ENCODE measurements at places on chromosomes 1 and 21. TPM values are rescaled to one million over a fixed set of nuclear protein-coding genes. Genes with fewer than 3 reads are reported as not detected.

DNA sequence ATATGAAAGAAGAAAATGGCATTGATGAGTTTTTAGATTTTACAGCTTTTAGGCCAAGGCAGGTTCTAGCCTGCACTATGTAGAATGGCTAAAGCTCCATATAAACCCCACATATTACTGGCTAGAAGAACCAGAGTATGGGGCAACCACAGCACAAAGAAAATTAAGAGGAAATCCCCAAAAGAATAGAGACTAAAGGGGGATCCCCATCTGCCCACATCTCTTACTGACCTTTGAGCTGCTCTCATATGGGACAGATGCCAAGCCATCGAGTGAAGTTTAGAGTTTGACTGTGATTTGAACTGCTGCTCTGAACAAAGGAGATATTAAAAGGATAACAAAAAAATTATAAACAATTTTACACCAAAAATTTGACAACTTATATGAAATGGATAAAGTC, 102.2 kb upstream of the HAO2 start:
- no peak for DNase-seq

GRCh38 chr1:63817152-63817667, 43.4 kb downstream of the ROR1 start:
- no peak for DNase-seq

- no peak for DNase-seq
These were observed 27.7 kb downstream of the DSTYK start for GRCh38 chr1:205183676-205184335.

- DNase-seq: no peak
These were observed 28.1 kb downstream of the IL23R start for GRCh38 chr1:67194209-67194863.

DNA sequence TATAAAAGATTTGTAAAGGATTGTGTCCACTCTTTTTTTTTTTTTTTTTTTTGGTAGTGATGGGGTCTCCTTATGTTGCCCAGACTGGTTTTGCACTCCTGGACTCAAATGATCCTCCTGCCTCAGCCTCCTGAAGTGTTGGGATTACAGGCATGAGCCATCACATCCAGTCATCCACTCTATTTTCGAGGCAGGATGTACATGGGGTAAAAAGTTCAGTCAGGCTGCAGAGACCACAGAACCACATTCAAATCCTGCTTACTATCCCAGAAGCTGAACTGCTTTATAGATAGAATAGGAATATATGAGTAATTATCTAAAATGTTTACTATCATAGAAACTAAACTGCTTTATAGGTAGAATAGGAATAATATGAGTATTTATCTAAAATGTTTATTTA, 26.0 kb upstream of the KCNK2 start:
- no peak for DNase-seq

- no peak for DNase-seq
These were observed 19.0 kb upstream of the MFN2 start for GRCh38 chr1:11961230-11961629.

- DNase-seq: no peak
These were observed 7.3 kb downstream of the FTCD start for GRCh38 chr21:46148106-46148505.

DNA sequence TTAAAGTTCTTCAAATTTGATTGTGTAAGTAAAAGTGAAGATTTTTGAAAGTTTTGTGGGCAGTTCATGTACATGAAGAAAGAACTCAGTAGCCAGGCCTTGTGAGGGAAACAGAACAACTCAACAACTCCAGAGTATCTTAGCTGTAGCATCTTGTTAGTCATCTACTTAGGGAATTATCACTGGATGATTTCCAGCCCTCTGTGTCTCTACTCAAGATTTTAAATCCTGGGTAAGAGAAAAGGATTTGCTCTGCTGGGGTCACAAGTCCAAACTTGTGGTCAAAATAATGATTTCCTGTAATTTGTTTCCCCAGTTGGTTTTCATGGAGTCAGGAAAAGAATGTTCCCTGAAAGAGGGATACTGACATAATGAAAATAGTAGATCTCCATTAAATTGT, 8.2 kb downstream of the OR10T2 start:
- DNase-seq: no peak

DNA sequence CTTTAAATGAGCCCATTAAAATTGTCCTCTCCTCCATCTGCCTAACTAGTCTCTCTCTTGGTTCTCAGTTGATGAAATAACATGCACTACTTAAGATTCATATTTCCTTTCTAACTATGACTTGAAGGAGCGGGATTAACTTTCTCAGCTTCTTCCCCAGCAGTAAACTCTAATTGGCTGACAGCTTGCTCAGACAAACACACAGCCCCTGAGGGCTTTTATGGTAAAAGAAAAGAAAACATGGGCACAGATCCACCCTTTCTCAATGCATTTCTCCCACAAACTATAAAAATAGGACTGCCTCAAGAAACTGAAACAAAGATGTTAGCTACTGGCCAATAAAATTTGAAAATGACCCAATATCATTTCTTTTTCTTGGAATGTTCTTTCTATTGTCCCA, 703.1 kb downstream of the ADGRL2 start:
- no peak for DNase-seq

DNA sequence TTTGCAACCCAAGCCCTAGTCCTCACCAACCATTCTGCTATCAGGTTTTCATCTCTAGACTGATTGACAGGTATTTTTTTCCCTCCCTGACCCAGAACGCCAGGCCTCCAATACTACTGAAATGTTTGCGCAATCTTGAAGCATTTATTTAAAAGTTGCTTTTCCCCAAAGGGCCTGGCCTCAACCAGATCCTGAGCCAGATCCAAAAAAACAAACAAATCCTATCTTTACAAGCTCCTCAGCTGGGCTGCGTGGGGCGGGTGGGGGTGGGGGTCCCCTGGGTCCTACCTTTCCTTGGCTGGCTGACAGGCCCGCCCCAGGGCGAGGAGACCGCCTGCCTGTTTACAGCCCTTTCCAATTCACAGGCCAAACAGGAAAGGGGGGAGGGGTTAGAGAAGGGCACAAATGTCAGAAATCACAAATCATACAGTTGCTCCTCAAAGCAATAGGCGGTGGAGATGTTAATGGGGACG, 98.8 kb downstream of the FOXD2 start:
- DNase-seq: no peak

- no peak for DNase-seq
These were observed 324.9 kb upstream of the ST6GALNAC5 start for GRCh38 chr1:76542359-76542758.

- no peak for DNase-seq
These were observed 71.4 kb upstream of the FAM20B start for GRCh38 chr1:178954325-178954690.

TSPEAR gene
- total RNA-seq: not detected

PRR9 gene
- not detected for total RNA-seq
